ENCODE measurements at places on chromosomes 3 and 15.
A peak's percentile ranks its signal among the peaks of the same experiment; 100 is the strongest.

DNA sequence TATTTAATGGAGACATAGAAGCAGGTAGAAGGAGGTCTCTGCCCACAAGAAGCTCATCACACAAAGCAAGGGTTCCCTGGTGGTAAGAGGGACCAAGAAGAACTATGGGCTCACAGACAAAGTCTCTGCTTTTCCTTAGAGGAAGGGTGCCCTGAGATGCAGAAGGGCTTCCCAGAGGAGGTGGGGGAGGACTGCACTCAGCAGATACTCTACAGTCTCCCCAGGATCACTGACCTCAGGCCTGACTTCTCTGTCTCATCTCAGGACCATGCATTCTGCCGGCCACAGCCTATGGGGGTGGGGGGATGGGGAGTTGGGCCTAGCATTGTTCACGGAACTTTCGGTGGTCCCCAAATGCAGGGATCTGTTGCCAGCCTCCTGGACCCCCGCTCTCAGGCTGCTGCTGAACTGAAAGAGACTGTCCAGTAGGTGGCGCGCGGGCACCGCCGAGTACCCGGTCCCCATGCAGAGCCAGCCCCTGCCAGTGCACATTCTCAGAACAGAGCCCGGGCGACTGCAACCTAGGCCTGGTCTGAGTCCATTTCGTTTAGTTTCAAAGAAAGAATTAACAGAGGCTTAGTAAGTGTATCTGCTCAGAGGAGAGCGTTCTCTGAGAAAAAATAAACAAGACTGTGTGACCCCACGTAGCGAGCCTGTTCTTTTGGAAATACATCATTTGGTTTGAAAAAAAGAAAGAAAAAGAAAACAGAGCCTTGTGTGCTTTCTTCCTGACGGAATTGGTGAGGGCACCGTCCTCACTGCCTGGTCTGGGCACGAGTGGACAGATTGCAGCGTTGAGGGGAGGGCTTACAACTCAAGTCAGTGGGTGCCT is 74.1 kb downstream of the LRTM1 start:
- DNase-seq, result peak; percentile 14

DNA sequence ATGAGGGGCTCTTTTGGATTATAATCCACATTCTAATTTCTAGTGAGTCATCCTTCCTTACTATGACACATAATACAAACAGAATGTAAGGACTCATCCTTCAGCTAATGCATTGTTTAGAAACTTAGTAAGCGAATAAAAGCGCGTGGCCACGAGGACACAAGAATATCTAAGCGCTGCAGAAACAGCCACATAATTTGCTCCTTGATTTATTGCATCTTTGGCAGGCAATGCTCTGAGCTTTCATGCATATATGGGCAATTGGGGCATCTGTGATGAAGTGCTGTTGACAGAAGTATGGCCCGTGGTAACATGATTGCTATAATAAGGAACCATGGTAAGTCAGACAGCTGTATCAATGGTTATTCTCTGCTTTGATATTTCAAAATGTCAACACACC is 191.3 kb upstream of the ZNF385D start:
- DNase-seq, result no peak

- no peak for DNase-seq
Observed at GRCh38 chr15:37416103-37416502, 315.8 kb upstream of the MEIS2 start.

- no peak for DNase-seq
Observed at GRCh38 chr3:13452490-13453335, 27.4 kb upstream of the HDAC11 start.

DNA sequence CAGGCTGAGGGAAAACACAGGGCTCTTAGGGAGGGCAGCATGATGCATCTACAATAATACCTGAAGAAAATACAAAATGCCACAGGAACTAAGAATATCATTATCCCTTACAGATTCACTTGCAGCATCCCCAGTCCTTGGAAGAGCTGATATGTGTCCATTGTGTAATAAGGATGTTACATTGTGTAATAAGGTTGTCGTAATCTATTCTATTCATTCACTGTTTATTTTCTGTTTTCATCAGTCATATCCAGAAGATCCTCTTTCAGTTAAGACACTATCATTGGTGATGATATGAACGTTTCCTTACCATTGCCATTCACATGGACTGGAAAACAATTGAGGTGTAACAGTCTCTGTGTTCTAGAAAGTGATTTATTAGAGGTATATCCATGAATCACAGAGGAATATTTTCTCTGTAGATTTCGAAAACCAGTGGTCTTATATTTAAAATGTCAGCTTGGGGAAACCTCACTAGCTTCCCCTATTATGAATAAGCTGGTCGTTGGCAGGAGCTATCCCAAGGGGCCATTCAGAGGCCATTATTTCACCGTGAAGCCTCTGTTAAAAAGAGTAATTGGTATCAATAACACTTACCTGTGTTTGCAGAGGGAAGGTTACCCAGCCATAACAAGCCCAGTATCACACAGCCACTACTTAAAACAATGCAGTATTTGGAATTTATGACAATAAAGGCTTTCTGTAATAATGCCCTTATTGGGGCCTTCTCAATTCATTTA is 241.1 kb downstream of the ZNF385D start:
- DNase-seq, result no peak

DNA sequence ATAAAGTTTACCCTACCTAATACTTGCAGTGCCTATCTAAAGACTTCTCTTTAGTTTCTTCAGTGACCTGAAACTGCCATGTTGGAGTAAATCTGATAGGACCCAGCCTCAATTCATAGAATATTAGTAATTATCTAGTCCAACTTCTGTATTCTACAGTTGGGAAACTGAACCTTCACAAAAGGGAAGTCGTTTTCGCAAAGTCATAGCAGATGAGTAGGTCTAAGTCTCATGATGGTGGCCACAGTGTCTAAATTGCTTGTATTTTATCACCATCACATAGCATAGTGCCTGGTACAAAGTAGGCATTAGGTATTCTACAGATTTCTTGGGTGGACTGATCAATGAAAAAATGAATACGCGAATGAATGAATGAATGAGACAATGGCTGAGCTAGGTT is 8.4 kb downstream of the GMNC start:
- DNase-seq, result no peak

- no peak for DNase-seq
Observed at GRCh38 chr3:84943379-84943778, 15.4 kb upstream of the CADM2 start.

DNA sequence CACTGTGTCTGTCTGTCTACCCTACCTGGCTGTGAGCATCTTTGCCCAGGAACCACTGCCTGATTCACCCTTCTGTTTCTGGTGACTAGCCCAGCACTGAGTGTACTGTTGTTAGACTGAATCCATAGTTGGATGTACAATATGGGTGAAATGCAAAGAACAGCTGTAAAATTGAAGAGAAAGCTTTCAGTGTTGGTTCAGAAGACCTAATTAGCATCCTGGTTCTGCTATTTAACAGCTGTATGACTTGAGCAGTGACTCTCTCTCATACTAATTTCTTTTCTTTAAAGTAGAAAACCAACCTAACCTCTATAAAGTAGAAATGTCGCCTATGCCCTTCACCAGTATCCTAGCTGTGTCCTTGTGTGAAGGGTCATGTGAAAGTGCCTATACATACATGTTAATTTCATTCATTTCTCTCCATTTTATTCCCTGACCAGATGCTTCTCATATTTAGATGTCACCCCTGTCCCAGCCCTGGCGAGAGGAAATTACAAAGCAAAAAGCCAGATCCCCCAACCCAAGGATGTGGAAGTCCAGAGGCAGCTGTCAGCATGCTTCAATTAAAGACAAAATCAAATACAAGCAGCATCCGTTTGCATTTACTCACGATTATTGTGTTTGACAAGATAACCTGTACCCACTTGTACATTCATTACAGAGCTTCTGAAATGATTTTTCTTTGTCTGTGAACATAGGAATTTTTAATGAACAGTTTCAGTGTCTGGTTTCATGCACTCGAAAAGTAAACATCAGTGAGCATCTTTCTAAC is 305.7 kb upstream of the ICE2 start:
- no peak for DNase-seq

DNA sequence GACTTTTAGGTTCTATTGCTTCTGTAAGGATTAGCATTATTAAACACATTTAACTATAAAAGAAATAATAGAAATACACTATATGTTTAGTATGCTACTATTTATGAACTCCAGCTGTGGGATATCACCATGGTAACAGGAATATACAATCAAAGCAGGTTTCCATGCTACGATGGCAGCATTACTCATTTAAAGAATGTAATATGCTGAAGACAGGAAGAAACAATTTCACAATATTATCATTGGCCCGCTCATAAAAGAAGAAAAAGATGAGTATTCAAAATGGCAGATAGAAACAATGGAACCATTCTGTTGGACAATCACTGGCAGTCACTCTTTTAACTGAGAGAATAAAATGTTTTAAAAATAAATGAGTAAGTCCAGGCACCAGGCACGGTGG is 153.4 kb downstream of the CBLB start:
- DNase-seq, result no peak

- no peak for DNase-seq
Observed at GRCh38 chr3:176974279-176974678, 223.0 kb downstream of the TBL1XR1 start.

- no peak for DNase-seq
Observed at GRCh38 chr3:172173316-172174254, 134.2 kb downstream of the FNDC3B start.

- no peak for DNase-seq
Observed at GRCh38 chr3:134134698-134135415, 105.1 kb upstream of the SLCO2A1 start.

Data from stimulated activated CD4-positive, alpha-beta T cell treated with anti-CD3 and anti-CD28 coated beads, Interleukin-15, amount 100 ng/mL, for 1 hour (primary cell).